ENCODE measurements at places on chromosomes 3 and 15. TPM values are rescaled to one million over a fixed set of nuclear protein-coding genes. Genes with fewer than 3 reads are reported as not detected.

ADAMTS7 gene
- 21.4 TPM for polyA plus RNA-seq

C2CD4B gene
- 0.28 TPM for polyA plus RNA-seq

PIERCE2 gene
- polyA plus RNA-seq, result 6.6 TPM

DNA sequence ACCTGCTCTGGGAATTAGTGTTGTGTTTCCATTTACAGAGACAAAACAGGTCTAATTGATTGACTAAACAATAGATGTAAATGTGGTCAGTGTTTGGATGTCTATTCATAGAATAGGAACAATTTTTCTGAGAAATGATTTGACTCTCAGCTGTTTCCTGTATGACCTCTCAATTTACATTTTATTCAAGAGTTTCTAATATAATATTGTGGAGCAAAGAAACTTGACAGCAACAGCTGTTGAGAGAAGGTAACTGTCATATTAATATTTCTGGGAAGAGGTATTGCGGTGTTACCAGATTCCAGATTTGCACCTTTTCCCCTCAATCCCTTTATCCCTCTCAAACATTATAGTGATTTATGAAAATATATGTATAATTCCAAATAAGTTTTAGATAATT, 3.7 kb upstream of the NR1I2 start:
- no peak for DNase-seq

DNA sequence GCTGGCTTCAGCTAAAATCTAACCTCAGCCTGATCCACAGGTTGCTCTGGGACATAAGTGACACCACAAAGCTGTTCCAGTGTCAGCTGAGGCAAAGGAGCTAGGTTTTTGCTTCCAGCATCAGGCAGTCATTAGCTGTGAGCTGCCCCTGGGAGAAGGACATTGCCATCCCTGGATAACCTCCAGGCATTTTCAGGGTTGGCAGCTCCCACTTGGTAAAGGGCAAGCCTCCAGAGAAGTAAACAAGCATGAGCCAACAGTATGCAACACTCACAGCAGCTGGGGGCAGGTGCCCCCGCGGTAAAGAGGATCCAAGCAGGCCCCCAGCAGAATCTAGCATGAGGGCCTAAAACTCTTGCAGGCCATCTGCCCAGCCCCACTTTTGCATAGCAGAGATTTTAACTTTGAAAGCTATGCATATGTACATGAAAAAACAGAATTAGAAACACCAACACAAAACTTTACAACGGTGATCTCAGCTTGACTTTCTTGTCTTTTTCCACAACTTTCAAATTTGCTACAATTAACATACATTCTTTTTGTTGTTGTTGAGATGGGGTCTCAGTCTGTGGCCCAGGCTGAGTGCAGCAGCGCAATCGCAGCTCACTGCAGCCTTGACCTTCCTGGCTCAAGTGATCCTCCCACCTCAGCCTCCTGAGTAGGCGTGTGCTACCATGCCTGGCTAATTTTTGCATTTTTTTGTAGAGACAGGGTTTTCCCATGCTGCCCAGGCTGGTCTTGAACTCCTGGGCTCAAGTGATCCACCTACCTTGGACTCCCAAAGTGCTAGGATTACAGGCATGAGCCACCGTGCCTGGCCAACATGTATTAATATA, 83.8 kb upstream of the TPM1 start:
- DNase-seq, result no peak

- DNase-seq, result no peak
Measured at GRCh38 chr3:122301063-122301462, 24.0 kb upstream of the CSTA start.

DNA sequence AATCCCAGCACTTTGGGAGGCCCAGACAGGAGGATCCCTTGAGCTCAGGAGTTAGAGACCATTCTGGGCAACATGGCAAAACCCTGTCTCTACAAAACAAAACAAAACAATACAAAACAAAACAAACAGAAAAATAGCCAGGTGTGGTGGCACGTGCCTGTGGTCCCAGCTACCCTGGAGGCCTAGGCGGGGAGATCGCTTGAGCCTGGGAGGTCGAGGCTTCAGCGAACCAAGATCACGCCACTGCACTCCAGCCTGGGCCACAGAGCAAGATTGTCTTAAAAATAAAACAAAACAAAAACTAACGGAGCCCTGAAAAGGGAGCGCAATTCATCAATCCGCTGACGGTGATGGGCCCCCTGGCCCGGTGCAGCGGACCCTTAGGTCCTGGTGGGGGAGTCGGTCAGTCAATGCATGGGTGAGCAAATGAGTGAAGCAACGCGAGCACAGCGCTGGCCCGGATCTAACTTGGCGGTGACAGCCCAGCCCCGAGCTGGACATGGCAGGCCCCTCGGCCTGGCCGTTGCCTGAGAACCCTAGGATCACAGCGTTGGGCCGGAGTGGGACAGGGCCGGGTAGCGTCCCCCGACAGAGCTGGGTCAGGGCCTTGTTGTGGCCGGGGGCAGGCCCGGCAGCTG, 52.4 kb upstream of the BLM start:
- peak; percentile 55 for DNase-seq

DNA sequence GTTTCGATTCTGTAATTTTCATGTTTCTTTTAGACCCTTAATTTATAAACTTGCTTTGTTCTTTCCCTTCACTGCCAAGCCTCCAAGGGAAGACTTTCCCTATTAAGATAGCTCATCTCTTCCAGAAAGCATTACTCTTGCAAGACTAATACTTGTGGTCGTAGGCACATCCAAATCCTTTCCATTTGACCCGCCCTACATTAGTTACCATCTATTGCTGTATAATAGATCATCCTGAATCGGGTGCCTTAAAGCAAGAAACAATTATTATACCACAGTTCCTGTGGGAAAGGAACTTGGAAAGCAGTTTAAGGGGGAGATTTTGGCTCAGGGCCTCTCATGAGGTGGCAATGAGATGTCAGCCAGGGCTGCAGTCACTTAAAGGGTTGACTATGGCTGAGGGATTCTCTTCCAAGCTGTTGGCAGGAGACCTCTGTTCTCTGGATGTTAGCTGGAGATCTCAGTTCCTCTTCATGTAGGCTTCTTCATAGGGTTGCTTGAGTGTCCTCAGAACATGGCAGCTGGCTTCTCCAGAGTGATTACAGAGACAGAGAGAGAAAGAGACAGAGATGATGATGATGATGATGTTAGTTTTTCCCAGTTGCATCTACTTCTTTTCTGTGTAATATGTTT, 570.4 kb upstream of the TGFBR2 start:
- no peak for DNase-seq

GRCh38 chr15:74724570-74725224, 631 bp downstream of the CYP1A1 start:
- no peak for DNase-seq

GRCh38 chr3:194325424-194326153, 25.5 kb downstream of the CPN2 start:
- no peak for DNase-seq

DNA sequence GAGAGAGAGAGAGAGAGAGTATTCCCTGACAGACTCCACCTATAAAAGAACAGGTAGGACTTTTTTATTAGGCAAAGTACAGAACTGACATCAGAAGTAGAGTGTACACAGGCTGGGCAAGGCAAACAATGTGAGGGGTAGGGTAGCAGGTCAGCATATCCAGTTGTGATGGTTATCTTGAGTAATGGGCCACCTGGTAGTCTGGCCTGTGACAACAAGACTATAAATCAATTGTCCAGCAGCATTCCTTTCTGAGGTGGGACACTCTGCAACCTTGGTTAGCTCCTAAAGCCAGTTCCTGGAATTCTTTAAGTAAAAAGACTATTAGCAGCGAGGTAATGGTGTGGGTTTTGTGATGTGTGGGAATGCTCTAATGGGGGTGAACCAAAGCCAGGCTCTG, 14.9 kb upstream of the TMCC1 start:
- no peak for DNase-seq

DNA sequence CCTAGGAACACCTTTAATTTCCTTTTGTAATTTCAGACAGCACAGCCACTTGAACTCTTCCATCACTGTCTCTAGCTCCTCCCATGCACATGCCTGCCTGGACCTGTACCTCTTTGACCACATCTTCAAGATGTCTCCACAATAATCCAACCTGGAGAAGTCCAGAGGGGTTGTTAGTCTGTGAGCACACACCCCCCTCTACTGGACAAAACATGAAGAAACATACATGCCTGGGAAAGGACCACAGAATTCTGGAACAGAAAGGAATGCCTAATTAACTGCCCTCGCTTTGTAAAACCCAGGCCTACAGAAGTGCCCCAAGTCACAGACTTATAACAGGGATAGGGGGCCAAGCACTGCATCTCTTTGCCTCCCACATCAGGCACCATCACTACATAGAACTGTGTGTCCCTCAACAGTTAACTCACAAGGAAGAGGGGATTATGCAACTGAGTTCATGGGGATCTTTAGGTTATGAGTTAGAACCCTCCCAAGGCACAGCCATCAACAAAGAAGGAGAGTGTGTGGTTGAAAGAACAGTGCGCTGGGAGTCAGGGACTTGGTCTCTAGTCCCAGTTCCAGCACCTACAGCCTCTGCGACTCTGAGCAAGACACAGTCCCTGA, 61.7 kb downstream of the FMN1 start:
- peak; percentile 86 for DNase-seq

DNA sequence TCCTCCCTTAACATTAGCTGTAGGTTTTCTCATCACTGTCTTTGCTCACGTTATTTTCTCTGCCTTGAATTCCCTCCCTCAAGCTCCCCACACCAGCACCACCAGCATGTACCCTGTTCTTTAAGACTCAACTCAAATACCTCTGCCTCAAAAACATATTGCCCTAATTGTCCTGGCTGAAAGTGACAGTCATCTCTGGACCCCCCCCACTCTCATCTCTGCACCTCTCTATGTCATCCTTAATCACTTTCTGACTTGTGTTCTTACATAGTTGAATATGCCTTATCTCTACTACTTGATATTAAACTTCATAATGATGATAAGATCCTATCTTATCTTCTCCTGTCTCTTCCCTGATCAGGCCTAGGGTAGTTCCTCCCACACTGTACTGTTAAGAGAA, 345.2 kb upstream of the TPRG1 start:
- DNase-seq, result no peak

DNA sequence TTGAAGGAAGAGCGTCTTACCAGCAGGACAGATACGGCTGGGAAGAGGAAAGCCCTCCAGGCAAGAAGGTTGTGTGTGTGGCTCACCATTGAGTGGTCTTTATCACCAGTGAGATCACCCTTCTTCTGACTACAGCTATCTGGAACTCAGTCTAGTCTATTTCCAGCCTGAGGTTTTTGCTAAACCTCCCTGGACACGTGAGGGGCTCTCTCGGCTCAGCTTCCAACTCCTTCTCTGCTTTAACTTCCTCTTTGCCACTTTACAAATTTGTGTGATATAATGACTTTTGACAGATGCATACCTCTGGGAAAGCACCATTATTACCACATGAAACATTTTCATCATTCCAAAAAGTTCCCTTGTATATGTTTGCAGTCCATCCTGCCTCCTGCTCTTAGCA, 15.3 kb upstream of the ROPN1 start:
- DNase-seq, result no peak
